ENCODE measurements at places on chromosomes 2 and 18.
A peak's percentile ranks its signal among the peaks of the same experiment; 100 is the strongest.

GRCh38 chr2:10385501-10385900, 62.6 kb downstream of the ODC1 start:
- no peak for DNase-seq

DNA sequence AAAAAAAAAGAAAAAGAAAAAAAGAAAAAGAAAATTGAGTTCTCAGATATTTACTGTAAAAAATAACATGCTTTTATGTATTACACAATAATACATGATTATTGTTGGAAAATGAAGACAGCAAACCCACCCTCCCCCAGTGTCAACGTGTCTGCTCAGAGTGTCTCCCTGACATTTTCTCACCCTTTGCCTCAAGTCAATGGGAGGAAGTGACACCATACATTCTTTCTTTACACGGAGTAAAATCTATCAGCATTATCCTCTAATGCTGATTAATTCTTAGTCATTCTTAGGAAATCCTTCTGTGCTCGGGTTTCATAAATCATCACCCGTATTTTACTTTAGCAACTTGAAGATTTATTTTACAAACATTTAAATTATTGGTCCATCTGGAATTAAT, 32.0 kb downstream of the CTAGE1 start:
- peak; percentile 20 for DNase-seq

DNA sequence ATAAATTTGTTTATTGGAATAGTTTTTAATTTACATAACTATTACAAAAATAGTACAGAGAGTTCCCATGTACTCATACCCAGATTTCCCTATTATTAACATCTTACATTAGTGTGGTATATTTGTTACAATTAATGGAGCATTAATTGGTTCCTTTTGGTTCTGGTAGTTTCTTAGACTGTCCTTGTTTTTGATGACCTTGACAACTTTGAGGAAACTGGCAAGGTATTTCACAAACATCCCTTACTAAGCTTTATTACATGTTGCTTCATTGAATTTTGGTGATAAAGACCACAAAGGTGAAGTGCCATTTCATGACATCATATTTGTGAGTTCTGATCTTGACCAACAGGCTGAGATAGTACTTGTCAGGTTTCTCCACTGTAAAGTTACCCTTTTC, 379.0 kb upstream of the GCFC2 start:
- no peak for DNase-seq

DNA sequence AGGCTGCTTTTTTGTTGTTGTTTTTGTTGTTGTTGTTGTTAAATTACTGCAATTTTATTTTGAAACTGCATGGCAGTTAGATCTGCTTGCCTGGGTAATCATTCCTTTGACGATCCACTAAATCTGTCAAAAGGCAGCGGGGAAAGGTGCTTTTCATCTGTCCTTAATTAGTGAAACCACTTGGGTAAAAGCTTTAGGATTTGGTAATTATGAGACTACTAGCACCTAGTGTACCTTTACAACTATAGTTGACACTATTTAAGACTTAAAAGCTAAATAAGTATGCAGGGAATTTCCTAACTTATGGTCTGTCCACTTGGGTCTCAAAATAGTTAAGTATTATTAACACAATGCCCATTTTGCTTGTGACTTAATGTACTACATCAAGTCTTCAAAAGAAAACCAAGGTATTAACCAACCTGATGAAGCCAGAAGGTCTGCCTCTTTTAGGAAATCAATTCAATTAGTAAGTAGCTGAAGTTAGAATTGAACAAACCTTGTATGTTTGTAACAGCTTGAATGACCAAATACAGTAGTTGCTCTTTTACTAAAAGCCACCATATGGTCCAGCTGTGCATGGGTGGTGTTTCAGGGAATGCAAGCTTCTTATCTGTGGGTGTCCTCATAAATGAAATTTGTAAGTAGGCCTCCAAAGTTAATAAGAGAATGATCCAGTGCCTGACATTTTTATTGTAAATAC, 44.8 kb downstream of the NAB1 start:
- no peak for DNase-seq

DNA sequence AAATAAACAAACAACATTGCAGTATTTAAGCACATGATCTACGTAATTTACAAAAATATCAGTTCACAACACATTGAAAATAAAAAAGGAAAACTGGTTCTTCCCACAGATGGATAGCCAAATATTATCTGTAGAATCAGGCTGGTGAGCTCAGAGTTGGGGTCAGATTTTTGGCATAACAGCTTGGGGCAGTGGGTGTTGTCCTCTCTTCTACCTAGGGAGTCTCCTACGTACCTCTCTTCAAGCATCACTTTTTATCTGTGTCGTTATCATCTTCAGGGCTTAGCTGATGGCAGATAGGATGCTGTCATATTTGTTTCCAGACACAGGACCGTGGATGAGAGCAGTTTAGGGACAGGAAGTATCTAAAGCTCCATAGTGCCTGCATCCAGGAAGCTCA, 46.2 kb downstream of the EMILIN2 start:
- no peak for DNase-seq

DNA sequence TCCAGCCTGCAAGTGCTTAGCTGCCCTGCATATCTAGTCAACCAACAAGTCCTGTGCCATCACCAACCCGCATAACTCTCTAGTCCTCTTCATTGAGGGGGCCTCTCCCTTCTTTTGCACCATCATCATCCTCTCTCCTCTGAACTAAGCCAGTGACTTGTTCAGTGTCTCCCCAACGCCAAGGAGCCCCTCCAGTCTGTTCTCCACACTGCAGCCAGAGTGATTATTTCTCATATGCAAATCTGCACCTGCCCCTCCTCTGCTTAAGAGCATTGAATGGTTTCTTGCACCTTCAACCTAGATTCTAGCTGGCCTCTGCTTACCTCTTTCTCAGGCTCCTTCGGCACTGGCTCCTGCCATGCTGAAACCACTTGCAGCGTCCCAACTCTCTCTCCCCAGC, 141.8 kb downstream of the FAM161A start:
- DNase-seq = no peak

DNA sequence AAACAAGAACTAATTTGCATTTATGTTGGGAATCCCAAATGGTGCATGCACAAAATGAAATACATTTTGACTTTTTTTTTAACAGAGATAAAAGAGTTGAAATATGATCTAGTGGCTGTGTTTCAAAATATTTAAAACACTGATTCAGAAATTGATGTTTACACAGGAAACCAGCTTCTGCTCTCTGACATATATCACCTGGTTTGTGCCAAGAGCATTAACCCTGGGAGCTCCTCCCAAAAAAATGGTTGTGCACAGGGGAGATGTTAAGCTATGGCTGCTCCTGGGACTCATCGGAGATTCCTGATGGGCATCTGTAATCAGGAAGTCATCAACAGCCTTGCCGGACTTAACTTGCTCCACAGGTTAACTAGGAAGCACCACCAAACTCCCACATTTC, 65.2 kb upstream of the MAL start:
- no peak for DNase-seq

DNA sequence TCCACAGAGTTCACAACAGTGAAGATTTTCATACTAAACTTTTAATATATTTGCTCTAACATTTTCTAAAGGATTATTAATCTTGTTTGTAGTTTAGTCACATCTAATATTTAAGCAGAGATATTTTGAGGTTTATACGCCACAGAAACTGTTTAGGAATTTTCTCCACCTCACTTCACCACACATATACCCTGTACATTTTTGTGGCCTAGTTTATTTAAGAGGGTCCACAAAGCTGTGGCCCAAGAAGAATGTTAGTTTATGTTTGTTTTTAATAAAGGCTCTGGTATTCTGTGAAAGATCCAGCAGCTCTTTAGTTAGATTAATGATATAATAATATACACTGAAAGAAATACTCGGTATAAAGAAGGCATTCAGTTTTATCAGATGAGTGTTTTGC, 132.7 kb upstream of the TTC27 start:
- no peak for DNase-seq

DNA sequence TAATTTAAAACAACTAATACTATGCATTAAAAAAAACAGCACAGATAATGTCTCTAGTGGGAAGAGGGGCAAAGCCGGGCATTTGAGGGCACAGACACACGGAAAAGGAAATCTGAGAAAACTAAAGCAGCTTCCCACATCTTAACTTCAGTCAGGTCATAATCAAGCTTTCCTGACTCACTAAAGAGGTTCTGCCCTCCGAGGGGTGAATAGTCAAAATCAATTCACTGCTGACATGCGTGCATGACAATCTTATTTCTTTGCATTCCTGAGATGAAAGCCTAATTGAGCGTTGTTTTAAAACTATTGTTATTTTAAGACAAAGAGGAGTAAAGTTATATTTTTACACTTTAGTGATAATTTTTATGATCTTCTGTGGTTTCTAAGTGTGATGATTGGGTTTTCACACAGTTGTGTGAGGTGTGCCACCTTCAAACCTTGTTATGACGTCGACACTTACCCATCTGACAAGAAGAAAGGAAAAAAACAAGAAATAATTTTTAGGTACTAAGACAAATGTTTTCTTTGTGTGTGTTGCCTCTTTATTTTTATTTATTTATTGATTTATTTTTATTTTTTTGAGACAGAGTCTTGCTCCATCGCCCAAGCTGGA, 90.9 kb downstream of the GATA6 start:
- DNase-seq = peak; percentile 18

DNA sequence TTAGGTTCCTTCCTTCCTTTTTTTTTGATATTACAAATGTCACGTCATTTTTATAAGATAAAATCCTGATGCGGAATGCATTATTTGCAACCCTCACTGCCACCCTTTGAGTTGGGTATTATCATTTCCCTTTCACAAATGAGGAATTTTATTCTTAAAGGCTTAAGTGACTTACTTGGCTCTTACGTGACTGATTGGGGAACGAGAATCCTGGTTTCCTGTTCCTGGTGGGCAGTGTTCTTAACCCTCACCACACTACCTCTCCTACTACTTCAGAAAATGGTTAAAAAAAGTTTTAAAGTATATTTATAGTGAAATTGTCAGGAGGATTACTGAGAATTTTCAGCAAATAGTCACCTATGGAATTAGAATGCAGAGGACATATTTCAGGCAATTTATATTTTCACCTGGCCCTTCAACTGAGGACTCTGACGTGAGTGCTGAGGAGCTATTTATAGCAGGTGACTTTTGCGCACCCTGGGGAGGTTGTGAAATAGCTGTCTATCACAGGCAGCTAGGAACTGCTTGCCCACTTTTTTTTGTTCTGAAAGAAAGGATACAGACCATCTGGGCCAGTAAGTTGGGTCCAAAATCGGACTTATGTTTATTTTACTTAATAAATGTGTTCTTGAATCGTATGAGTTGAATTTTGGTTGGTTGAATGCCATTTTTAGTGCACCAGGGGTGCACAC, 18.7 kb upstream of the RASGRP3 start:
- no peak for DNase-seq

GRCh38 chr2:212998626-212999359, 152.6 kb downstream of the IKZF2 start:
- DNase-seq = no peak

DNA sequence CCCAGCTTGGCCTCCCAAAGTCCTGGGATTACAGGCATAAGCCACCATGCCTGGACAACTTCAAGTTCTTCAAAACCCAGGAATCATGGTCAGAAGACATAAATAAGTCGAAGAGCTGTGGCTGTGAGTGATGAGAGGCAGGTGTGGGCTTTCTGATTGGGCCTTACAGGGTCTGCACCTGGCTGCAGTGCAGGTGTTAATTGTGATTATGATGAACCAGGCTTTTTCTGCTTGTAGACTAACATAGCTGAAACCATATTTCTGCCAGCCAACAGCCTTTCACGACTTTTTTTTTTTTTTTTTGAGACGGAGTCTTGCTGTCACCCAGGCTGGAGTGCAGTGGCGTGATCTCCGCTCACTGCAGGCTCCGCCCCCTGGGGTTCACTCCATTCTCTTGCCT, 14.9 kb upstream of the DTNB start:
- DNase-seq = no peak

DNA sequence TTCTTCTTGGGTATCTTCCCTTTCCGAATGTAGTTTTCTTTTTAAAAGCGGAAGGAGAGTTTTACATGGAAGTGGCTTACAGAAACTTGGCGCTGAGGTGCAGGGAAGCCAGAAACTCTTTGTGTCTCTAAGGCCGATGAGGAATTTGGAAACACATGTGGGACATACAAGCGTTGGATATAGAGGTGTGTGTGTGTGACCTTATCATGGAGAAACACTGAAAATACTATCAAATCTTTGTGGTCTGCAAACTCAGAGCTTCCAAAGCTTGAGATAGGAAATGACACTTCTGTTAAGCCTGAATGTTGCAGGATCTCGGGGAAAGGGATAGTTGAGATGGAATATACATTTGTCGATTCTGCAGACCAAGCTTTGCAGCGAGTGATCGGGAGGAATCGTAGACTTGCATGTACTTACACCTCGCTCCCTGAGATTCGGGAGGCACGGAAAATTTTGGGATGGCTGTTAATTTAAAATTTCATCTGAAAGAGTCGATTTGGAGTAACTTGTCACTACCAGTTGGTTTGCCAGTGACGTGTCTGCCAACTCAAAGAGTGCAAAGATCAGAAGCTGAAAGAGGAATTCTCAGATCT, 1.0 kb downstream of the NAB1 start:
- no peak for DNase-seq

DNA sequence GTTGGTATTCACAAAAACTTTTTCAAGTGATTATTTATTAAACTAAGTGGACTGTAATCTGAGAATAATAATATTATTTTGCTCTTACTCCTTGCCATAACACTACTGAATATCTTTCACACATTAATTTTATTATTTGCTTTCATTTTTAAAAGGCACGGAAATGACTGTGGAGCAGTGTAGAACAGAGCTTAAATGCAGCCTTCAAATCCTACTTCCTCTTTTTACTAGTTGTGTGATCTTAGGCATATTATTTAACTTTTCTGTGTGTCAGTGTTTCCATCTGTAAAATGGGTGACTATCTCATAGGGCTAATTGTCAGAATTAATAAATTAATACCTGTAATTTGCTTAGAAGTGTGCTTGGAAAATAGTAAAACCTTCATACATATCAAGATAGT, 55.5 kb upstream of the SLC8A1 start:
- no peak for DNase-seq

- DNase-seq = no peak
Measured at GRCh38 chr2:65214361-65214760, 13.3 kb upstream of the ACTR2 start.

GRCh38 chr18:57107140-57107832, 39.6 kb upstream of the BOD1L2 start:
- no peak for DNase-seq

Data from CD4-positive, alpha-beta T cell treated with Interleukin-15 for 4 hours (primary cell).